D341Med (cell line): ENCODE measurements at places on chromosomes 12 and 14.

DNA sequence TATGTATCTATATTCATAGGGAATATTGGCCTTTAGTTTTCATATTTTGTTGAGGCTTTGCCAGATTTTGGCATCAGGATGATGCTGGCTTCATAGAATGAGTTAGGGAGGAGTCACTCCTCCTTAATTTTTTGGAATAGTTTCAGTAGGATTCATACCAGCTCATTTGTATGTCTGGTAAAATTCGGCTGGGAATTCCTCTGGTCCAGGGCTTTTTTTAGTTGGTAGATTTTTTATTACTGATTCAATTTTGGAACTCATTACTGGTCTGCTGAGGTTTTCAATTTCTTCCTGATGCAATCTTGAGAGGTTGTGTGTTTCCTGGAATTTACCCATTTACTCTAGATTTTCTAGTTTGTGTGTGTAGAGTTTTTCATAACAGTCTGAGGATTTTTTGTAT lies 175.2 kb downstream of the EPS8 start:
- DNase-seq, result no peak

DNA sequence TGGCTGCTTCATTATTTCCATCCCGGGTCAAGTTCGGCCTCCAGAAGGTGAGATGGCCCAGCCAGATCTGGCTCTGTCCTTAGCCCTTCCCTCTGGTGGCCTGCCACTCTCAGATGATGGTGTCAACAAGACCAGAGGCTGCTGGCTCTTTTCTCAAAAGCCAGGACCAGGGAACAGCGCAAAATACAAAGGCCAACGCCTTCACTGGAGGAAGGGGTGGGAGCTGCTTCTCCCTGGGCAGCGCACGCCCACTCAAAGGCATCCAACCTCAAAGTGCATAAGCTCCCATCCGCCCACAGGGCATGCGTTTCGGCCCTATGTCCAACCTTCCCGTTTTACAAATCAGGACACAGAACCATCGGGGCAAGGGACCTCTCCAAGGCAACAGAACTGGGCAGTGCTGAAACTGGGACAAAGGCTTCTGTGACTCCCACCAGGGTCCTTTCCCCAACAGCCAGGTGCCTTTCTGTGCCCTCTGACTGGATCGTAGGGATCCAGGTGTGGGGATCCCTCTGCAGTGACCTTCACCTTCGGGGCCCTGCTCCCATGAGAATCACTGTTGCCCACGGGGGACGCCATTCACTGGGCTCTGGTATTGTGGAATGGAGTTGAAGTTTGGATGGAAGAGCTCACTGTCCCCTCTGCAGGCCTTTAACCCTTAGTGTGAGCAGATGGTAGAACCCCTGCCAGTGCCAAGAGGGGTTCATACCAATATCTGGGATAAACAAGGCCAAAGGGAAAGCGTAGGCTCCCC lies 76.8 kb downstream of the NINJ2 start:
- no peak for DNase-seq

DNA sequence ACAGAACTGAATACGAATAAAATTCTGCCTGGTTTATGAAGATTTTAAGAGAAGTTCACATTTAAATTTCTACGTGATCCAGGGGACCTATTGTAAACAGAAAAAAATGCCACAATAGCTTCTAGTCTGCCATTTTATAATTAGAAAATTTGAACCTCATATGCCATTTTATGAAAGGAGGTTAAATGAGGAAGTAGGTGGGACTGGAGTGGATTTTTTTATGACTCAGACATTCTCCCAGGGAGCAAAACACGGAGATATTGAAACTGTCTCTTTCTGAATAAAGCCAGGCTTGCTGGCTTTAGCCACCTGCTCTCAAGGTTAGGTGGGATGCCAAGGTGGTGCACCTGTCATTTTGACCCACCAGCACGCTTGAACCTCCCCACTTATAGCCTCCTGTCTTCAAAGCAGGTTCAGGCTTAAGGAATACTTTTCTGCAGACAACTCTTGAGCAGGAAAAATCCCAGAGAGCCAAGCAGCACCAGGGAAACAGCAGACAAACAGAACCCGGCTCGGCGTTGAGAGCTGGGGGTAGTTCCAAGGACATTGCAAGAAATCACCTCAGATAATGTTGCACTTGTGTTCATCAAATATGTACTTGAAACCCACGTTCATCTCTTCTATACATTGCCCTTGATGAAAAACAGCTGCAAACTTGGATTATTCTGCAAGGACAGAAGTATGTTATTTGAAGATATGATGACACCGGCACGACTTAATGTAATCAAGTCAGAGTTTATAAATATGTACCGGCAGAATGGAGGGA lies 203.7 kb downstream of the PPM1H start:
- no peak for DNase-seq

- DNase-seq, result no peak
Observed at GRCh38 chr12:104546575-104546974, 89.8 kb downstream of the CHST11 start.

DNA sequence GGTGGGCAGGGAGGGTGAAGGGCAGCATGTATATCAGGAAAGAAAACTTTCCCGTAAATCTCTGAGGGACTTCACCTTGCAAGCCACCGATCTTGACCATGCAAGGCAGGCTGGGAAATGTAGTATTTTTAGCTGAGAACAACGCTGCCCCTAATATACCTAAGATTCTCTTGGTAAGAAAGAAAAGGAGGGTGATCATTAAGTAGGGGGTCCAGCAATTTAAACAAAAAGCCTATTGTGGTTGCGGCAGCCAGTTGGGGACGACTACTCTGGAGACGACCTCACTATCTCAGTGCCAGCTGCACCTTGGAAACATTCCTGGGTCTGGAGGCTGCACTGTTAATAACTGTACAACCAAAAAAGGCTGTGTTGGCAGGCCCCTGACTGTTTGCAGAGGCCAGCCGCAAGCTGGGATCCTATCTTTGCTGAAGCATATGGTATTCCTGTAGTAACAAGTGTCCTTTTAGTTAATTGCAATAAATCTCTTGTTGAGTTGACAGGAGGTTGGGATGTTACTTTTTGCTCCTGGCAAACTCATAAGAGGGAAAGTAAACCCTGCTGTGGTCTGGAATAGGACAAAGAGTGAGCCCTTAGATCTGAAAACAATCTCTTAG lies 6.4 kb downstream of the APOLD1 start:
- no peak for DNase-seq

DNA sequence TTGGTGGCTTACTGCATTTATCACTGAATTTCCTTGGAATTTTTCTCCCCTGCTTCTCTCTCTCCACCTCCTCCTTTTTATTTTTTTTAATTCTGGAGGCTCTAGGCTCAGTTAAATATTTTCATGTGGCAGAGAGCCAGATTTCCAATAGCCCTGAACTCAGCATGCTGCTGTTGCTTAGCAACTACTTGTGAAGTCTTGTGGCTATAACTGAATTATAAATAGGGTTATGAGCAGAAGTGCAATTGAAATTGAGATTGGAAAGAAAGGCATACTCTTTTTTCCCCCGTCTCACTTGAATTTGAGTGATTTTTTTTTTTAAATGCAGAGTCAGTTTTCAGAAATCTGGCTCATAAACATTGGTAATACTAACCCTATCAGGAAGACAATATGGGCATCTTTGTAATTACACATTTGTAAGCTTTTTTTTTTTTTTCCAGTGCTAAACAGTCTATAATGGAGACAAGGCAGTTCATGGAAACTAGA lies 38.3 kb downstream of the ATF7IP start:
- DNase-seq, result peak; percentile 46

DNA sequence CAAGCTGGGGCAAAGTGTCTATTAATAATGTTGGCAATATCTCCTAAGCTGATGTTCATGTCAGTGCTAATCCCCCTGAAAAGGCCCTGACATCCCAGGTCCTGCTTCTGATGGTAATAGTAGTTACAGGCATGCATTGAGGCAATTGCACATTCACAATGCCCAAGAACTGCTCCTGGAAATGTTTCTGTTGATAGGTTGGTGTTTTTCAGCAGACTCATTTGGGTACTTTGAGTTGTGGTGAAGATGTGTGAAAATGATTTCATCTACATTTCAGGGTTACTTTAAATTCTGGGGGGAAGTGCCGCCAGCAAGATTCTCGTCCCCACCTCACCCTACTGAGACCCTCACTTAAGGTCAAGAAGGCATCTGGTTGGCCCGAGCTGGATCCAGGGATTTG lies 92.9 kb downstream of the BBS10 start:
- DNase-seq, result no peak

DNA sequence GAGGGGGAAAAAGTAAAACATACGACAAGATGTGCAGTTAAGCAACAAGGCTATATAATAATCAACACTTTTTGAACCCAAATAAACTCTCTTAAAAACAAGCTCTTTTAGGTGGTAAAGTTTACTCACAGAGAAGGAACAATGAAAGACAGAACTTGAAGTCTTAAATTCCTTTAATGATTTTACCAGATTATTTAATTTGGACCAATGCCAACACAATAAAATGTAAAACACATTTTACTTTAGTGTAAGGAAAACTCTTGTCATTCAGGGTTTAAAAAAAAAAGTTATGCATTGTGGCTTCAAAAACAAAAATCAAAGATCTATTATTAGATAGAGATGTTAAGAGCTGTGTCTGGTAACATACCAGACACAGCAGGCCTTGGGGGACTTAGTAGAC lies 13.1 kb downstream of the TSPAN8 start:
- DNase-seq, result no peak

DNA sequence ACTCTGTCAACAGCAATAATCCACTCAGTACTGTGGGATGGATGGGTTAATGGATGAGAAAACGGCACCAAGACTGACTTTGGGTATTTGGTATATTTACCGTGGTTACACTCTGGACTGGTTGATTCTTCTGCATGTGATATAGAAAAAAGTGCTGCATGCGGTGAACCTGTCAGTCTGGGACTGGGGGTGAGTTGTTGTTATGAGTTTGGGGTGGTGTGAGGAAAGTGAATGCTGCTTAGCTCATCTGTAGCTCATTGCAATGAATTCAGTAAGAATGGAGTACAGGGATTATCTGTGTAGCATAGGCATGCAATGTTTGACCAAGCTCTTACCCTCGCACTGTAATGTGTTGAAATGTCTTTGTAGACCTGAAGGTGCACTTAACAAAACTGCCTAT lies 6.0 kb downstream of the KCNA1 start:
- no peak for DNase-seq

- no peak for DNase-seq
Observed at GRCh38 chr12:120790114-120790513, 64.5 kb downstream of the ACADS start.

DNA sequence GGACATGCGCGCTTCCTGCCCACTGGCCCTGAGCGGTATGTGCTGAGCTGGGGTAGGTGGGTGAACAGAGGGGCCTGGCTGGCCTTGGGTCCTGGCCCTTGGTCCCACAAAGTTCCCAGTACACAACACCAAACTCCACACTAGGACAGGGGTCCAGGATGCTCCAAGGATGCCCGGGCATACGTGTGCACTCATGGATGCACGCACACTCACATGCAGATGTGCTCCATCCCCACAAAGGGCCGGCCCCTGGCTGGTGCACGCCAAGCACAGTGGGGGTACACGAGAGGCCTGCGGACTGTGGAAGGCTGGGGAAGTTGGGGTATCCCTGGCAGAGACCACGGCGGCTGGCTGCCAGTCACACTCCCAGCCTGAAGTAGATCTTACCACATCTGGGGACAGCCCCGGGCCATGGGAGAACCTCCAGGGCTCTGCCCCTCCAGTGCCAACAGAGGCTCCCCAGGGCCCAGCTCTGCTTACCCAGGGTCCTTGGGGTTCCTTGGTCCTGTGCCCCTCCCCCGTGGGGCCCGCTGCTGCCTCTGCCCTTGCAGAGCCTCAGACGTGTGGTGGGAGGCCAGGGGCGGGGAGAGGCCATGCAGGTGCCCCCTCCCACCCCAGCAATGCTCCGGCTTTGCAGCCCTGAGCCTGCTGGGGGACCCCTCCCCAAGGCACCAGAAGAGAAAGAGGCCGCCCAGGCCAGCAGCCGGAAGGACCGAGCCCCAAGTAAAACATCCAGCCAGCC lies 24.0 kb upstream of the NUDT14 start:
- no peak for DNase-seq

- DNase-seq, result no peak
Observed at GRCh38 chr12:79932357-79932756, 2.5 kb downstream of the PPP1R12A start.

GRCh38 chr12:86735851-86736250 lies 479.7 kb upstream of the MGAT4C start:
- DNase-seq, result no peak

DNA sequence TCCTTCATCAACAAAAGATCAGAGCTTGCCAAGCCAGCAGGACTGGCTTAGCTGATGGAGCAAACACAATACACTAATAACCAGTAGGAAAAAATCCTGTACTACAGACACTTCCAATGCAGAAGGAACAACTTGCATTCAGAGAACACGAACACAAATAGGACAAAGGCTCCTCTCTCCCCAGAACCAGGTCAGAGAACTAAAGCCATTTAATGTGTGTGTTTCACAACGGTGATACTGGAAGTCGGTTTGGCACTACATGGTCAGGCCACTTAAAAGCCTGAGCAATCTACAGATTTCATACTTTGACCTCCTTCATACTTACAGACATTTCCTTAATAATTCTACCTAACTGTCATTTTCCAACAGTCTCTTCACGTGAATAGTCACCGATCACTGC lies 6.3 kb downstream of the CS start:
- DNase-seq, result no peak

GRCh38 chr12:64461634-64462414 lies 9.9 kb downstream of the TBK1 start:
- DNase-seq, result no peak

DNA sequence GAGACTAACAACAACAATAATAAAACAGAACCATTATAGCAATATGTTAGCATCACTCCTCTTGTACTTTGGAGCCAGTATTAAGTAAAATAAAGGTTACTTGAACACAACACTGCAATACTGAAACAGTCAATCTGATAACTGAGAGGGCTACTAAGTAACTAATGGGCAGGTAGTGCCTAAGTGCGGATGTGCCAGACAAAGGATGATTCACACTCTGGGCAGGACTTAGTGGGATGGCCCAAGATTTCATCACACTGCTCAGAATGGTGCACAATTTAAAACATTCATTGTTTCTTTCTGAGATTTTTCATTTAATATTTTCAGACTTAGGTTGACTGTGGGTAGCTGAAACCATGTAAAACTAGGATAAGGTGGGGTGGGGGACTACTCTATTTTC lies 131.9 kb upstream of the CAND1 start:
- no peak for DNase-seq

DNA sequence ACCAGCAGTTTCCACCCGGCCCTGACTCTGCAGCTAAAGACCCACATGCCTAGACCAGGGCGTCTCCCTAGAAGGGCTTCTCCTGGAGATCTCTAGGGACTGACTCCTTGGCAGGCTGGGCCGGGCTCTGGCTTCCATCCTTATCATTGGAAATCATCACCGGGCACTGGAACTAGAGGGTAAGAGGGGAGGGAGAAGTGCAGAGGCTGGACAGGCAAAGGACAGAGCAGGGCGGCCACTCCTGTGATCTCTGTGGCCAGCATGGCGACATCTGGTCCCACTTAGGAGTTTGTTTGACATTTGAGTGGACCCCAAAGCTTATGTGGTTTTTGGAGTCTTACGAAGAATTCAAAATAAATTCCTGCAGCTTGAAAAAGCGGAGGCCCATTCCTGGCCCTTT lies 7.1 kb downstream of the LTBP2 start:
- no peak for DNase-seq

- no peak for DNase-seq
Observed at GRCh38 chr12:54933376-54933775, 51.2 kb downstream of the TESPA1 start.
